A673 (cell line): ENCODE measurements at places on chromosomes 16 and 17.

- DNase-seq = no peak
These were observed 71.1 kb downstream of the N4BP1 start for GRCh38 chr16:48538746-48539484.

DNA sequence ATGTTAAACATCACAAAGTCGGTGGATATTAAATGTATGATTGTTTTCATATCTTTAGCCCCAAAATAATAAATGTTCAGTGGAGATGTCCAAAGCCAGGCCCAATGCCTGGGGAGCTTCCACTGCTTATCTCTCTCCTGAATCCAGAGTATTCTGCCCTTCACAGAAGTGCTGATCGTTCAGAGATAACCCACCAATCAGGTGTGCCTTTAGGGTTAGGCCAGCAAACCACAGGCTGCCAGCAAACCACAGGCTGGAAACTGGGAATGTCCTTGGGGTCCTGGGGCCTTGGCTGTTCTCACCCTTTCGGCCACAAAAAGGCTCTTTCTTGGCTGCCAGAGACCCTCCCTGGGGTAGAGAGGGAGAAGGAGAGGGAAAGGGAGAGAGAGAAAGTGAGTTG is 33.9 kb downstream of the NXN start:
- no peak for DNase-seq

DNA sequence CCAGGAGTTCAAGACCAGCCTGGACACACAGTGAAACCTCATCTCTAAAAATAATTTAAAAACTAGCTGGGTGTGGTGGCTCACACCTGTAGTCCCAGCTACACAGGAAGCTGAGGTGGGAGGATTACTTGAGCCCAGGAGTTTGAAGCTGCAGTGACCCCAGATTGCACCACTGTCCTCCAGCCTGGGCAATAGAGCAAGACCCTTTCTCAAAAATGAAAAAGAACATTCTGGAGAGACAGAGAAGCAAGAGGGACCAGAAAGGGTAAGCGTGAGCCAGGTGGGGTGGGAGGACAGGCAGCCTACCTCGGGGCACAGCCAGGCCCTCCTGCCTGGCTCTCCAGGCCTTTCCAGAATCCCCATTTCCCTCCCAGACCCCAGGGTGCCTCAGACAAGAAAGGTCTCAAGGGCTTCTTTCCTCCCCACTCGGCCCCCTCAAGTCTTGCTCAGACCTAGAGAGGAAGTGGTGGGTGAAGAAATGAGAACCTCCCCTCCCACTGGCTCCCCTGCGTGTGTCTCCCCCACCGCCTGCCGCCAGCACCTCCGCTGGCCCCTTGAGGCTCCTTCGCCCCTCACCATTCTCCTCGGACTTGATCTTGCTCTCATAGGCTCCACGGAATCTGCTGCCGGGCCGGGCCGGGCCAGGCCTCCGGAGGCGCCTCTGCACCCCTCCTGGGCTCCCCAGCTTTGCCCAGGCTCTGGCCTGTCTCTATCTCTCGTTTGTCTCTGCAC is 503 bp downstream of the C16orf54 start:
- no peak for DNase-seq

DNA sequence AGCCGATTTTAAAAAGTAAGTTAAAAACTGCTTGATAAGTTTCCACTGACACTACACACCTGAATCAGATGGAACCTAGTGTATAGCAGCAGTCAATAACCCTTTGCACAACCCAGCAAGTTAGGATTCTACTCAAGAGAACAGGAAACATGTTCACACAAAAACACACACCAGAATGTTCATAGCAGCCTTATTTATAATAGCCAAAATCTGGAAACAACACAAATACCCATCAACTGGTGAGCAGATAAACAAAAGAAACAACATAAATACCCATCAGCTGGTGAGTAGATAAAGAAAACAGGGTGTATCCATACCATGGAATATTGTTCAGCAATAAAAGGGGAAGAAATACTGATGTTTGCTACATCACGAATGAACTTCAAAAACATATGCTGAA is 2.7 kb upstream of the CDH11 start:
- DNase-seq = no peak

GRCh38 chr16:53334581-53334980 is 99.7 kb upstream of the RBL2 start:
- no peak for DNase-seq

DNA sequence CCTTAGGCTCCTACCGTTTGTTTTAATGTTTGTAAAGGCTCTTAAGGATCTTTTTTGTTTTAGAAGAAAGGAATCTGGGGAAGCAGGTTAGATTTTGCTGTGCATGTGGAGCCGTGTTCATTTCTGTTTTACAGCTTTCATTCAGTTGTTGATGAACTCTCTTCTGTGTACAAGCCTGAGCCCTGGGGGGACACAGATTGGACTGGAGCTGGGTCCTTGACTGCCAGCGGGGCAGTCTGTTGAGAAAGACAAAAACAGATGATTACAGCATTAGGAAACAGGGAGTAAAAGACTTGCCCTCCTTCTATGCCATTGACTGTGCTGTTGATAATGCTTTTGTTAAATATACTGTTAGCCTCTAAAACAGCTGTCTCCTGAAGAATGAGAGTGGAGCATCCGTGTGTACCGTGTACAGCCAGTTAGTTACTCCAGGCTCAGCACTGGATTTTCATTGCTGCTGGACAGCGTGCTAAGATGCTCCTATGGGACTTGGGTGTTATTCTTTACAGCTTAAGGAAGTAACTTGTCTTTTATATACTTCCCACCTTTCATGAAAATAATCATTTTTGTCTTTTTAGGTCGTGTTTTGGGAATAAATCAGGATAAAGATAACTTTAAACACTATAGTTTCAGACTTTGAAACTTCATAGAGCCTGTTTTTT is 3.2 kb downstream of the MAP1LC3B start:
- no peak for DNase-seq

DNA sequence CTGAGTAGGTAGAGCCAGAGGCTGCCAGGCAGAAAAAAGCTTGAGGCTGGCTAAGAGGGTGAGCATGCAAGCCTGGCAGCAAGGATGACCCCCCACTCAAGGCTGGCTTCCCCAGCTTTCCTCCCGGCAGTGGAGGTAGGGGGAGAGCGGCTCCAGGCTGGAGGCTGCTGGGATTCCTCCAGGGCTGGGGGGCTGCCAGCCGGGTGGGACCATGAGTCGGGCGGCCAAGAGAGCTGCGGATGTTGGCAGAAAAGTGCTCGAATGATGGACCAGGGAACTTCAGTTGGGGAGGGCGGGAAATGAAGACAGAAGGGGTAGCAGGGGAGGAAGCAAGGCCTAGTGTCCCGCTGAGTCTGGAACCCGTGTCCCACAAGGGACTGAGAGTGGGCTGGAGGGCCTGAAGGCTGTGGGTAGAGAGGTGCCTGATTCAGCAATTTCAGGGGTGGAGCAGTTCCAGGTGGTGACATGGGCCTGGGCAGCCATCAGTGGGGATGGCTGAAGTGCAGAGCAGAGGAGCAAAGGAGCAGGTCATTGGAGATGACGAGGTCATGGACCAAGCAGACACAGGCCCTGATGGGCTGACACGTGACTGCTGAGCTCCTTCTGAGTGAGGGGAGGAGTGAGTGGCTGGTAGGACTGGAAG is 20.3 kb downstream of the HSD11B2 start:
- DNase-seq = no peak

DNA sequence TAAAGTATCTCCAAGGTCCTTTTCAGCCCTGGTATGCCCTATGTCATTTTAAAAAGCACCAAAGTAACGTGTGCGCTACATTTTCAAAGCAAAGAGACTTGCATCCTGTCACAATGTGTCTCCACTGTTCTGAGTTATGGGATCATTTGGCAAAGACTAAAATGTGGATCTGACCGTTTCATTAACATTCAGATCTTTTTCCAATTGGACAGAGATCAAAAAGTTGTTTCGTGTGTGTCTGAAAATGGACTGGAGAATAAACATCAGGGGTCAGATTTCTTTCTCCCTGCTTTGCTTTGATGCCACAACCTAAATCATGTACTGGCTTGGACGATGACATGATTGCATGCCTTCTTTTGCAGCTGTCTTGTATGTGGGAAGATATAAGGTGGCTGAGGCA is 136.0 kb upstream of the NOG start:
- no peak for DNase-seq

DNA sequence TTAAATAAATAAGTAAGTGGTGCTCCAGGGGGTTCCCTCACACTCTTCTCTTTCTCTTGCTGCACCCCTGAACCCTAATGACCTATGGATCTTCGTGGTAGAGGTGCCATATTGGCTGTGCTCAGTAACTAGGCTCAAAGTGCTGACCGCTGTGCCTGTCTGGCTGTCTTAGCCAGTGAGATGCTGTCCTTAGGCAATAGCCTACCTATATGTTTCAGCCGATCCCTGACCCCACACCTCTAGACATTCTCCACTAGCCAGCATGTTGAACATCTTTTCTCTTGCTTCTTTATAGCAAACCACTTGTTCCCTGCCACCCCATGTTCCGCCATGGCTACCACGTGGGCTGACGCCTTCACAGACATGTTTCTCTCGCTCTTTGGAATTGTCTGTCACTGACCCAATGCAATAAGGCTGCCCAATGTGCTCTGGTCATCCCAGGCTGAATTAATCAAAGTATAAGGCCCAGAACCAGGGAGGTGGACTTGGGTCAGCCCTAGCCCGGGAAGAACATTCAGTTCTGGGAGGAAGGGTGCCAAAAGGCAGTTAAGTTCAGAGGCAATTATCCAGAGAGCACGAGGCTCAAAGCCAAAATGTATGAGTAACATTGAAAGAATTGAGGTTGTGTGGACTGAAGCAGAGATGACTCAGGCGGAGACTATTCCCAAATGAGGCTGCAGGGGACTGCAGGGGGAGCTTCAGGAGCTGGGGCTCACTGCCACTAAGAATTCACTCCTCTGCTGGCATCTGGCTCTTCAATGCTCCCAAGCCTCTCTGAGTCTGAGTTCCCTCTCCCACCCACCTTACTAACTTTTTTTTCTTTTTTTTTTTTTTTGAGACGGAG is 28.7 kb upstream of the TNRC6A start:
- peak; percentile 92 for DNase-seq

DNA sequence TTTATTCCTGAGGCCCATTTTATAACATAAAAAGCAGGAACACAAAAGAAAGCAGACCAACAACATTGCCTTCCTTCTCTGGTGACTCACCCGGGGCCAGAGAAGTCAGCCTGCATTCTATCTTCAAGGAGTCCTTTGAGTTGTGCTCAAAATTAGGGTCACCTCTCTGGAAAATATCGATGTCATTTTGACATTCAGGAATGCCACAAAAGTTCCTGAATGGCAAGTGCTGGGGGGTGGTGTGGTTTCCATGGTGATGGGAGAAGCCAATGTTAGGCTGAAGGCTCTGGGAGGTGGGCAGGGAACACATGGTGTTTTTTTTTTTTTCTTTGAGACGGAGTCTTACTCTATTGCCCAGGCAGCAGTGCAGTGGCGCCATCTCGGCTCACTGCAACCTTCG is 159.6 kb downstream of the HAPSTR1 start:
- DNase-seq = no peak
